ELR (cell line): ENCODE measurements at places on chromosomes 3 and 15.
A peak's percentile ranks its signal among the peaks of the same experiment; 100 is the strongest.

DNA sequence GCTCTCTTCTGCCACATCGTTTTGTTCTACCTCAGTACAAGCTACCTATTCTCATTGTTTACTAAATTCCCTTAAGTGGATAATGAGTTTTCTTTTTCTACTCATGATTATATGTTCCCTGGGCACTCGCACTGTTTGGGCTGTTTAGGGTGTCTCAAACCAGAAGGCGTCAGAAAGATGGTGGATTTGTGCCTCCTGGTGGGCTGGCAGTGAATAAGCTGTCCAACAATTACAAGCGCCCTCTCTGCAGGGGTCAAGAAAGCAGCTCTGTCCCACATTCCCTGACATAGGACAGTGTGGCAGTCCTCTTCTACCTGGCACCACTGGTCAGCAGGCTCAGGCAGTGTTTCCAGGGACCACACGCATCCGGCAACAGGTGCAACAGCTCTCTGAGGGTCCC, 173.4 kb upstream of the PPP2R3A start:
- peak; percentile 12 for DNase-seq

GRCh38 chr3:182919866-182920357, 60.4 kb downstream of the DCUN1D1 start:
- DNase-seq: no peak

DNA sequence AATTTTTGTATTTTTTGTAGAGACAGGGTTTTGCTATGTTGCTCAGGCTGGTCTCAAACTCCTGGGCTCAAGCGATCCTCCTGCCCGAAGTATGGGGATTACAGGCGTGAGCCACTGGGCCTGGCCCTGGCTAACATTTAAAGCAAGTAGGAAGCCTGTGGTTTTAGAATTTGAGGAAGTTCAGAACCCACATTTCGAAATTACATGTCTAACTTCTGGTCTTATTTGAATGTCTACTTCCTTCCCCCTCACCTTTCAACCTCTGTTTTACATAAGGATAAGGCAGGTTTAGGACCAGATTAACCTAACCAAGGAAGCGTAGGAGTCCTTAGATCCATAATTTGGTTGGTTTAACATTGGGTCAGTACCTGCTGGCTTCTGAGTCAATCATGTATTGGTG, 120.5 kb upstream of the PROK2 start:
- no peak for DNase-seq

DNA sequence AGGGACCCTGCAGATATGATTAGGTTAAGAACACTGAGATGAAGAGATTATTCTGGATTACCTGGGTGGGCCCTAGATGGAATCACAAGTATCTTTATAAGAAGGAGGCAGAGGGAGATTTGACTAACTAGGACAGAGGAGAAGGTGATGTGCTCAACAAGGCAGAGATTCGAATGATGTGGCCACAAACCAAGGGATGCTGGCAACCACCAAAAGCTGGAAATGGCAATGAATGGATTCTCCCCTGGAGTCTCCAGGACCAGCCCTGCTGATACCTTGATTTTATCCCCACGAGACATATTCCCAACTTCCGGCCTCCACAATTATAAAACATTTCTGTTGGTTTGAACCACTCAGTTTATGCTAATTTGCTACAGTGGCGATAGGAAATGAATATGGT, 42.9 kb downstream of the RGMA start:
- no peak for DNase-seq

DNA sequence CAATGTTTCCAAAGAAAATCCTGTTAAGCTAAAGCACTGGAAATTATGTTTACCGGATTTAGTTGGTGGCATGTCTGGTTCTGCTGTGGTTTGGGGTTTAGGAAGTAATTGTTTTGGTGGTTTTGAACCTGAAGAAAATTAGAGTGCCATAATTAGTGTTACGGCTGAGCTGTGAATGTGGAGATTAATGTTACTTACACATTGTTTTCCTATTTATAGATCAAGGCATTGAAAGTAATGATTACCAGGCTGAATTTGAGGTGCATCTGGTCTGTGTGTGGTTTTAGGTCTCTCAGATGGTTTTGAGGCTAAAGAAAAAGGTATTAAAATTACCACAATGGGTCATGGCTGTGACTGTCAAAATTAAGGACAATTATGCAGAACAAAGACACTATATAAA, 128.9 kb downstream of the TFG start:
- DNase-seq: no peak

GRCh38 chr3:31412832-31413231, 119.9 kb upstream of the STT3B start:
- peak; percentile 69 for DNase-seq

DNA sequence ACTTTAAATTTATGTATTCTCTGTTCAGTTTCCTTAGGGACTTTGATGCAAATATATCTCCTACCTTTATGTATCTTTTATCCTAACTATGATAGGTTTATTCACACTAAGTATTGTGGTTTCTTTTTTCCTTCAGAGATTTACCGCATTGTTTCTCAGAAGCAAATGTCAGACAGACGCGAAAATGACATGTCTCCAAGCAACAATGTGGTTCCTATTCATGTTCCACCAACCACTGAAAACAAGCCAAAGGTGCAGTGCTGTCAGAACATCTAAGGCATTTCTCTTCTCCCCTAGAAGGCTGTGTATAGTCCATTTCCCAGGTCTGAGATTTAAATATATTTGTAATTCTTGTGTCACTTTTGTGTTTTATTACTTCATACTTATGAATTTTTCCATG, 18.3 kb downstream of the RAB11A start:
- DNase-seq: no peak

GRCh38 chr3:27596334-27596841, 112.2 kb upstream of the SLC4A7 start:
- no peak for DNase-seq

DNA sequence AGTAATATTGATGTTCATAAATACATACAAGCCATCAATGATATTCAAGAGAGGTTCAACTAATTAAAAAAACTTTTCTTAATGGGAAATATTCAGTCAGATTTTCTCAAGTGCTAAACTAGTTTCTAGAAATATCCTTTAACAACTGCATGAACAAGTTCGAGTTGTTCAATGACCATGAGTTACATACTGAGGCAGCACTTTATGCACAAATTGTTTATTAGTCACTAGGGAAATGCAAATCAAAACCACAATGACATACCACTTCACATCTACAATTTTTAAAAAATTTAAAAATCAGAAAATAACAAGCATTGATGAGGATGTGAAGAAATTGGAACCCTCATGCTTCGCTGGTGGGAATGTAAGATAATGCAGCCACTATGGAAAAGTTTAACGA, 62.4 kb downstream of the RAD18 start:
- DNase-seq: peak; percentile 40

DNA sequence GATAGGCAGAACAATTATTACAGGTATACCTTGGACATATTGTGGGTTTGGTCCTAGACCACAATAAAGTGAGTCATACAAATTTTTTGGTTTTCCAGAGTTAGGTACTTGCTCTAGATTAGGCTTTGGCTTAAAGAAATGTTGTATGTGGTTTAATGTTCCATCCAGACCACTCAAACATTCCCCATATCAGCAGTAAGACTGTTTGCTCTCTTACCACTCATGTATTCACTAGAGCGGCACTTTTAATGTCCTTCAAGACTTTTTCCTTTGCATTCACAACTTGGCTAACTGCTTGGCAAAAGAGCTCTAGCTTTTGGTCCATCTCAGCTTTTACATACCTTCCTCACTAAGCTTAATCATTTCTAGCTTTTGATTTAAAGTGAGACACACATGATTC, 250.5 kb upstream of the SETMAR start:
- no peak for DNase-seq

GRCh38 chr3:143849854-143850549, 1.7 kb upstream of the SLC9A9 start:
- DNase-seq: peak; percentile 49

DNA sequence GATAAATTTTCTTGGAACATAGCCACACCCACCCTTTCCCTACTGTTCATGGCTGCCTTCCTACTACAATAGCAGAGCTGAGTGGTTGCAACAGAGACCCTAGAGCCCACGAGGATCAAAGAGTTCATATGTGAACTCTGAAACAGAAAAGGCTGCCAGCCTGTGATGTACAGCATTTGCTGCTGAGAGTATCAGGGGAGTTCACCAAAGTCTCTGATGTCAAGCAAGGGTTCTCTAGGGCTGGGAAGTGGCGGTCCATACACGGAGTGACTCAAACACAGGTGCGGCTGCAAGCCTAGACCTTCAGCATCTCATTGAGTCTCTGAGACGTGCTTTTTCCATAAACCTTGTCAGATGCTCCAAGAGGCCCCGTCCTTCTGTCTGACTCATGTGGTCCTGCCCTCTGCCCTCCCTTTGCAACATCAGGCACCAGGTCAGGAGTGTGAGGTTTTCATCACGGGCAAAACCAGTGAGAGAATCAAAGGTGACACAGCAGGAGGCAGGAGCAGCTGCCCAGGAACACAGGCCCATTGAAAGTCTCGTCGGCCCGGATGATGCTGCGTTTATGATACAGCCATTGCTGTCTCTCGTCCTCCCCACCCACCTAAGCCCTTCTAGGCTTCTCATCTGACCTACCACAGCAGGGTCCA, 42.9 kb downstream of the PCSK6 start:
- peak; percentile 8 for DNase-seq

DNA sequence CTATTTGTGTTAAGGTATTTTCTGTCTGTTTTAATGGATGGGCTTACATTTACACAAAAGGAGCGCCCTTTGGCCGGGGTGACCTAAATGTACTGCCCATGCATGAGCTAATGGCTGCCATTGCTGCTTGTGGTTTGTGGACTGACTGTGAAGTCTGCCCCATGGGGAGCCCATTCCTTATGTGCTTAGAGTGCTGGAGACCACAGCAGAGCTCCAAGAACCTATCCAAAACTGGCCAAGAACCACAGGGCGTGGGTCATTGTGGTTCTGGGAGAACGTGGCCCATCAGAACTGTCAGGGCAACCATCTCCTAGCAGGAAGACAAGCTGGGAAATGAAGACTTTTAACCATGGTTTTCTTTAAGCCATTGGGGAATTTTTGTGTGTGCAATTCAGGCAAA, 105.3 kb downstream of the CHDH start:
- no peak for DNase-seq

DNA sequence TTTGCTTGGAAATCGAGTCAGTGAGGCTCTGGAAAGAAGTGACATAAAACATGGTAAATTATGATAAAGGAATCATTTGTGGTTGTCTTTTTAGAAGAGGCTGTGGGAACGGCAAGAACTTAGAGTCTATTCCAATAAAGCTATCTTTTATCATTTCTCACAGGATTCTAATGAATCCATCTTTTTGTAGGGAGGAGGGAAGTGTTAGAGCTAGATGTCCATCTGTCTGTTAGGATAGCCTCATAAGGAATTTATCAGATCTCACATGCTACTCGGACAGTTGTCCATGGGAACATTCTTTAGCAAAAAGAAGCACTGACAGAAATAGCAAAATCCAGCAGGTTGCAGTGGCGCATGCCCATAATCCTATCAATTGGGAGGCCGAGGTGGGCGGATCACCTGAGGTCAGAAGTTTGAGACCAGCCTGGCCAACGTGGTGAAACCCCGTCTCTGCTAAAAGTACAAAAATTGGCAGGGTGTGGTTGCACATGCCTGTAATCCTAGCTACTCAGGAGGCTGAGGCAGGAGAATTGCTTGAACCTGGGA, 37.0 kb downstream of the STARD9 start:
- DNase-seq: no peak

- no peak for DNase-seq
Observed at GRCh38 chr3:181455276-181455675, 256.4 kb upstream of the SOX2 start.

DNA sequence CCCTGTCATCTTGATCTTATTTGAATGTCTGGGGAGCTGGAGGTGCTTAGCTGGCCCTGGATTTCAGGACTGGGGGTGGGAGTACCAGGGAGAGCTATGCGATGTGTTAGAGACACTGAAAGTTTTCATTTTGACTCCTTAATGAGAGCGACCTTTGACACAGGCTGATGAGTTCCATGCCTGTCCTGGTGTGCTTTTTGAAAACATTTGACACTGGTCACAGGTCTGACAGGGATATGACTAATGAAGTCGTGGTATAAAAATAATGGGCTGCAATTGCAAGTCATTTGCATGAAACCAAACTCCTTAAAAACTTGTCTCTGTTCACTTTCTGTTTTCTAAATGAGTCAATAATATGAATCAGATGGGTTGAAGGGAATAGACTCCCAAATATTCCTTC, 81.9 kb downstream of the MECOM start:
- peak; percentile 36 for DNase-seq

DNA sequence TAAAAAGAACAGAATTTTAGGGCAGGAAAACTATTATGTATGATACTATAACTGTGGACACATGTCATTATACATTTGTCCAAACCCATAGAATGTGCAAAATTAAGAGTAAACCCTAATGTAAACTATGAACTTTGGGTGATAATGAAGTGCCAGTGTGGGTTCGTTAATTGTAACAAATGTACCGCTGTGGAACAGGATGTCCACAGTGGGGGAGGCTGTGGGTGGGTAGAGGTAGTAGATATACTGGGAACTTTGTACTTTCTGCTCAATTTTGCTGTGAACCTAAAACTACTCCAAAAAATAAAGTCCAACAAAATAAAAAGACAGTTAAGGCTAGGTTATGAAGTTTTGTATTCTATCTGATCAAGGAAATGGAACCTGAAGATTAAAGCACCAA, 24.8 kb downstream of the CD96 start:
- DNase-seq: no peak

- no peak for DNase-seq
Observed at GRCh38 chr3:183875411-183875810, 9.3 kb downstream of the PARL start.

DNA sequence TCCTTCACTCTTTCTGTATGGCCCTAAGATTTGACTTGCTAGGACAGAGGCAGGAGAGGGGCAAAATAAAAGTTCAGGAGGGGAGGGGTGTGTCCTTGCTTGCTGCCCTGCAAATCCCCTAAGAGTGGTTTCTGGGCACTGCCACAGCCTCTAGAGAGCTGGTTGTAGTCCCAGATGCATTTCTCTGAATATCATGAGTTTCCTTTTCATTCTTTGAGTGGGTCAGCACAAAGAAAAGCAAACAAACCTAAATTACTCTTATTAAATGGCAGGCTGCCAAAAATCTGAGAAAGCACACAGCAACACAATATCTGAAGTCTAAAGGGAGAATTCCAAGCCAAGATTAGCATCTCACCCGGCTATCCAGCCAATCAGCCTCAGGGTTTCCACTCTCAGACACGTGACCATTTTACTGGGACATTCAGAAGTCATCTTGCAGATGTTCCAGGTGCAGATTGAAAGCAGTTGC, 919.3 kb downstream of the TUSC7 start:
- peak; percentile 62 for DNase-seq

DNA sequence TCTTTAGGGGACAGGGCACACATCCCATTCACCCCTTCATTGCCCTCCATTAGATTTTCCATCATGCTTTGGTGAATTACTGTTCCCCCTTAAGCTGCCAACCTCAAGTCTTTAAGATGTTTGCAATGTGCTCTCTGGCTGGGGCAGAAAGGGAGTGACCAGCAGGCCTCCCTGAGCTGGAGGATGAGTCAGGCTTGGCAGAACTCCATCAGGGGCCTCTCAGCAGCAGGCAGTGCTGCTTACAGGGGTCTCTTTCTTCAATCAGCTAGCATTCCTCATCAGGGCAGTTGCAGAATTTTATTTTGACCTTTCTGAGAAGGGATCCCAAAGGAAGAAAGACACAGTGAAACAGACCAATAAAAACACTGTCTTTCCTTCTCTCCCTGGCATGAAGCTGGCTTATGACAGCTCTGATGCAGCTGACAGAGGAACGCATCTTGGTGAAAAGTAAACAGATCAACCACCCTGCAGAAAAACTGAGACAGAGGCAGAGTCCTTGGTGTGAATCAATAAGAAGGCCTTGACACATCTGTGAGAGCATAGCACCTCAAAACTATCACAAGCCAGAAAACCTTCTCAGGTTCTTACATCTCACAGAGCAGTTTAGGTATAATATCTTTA, 88.7 kb upstream of the MRPL3 start:
- DNase-seq: peak; percentile 58

- peak; percentile 54 for DNase-seq
Observed at GRCh38 chr3:70716832-70717231, 404.4 kb upstream of the MDFIC2 start.
